IPS DF 6.9 (cell line): ENCODE measurements at places on chromosomes 4 and X.
A peak's percentile ranks its signal among the peaks of the same experiment; 100 is the strongest.

GRCh38 chr4:73944061-73944875 lies 37.6 kb downstream of the PF4 start:
- DNase-seq = no peak

DNA sequence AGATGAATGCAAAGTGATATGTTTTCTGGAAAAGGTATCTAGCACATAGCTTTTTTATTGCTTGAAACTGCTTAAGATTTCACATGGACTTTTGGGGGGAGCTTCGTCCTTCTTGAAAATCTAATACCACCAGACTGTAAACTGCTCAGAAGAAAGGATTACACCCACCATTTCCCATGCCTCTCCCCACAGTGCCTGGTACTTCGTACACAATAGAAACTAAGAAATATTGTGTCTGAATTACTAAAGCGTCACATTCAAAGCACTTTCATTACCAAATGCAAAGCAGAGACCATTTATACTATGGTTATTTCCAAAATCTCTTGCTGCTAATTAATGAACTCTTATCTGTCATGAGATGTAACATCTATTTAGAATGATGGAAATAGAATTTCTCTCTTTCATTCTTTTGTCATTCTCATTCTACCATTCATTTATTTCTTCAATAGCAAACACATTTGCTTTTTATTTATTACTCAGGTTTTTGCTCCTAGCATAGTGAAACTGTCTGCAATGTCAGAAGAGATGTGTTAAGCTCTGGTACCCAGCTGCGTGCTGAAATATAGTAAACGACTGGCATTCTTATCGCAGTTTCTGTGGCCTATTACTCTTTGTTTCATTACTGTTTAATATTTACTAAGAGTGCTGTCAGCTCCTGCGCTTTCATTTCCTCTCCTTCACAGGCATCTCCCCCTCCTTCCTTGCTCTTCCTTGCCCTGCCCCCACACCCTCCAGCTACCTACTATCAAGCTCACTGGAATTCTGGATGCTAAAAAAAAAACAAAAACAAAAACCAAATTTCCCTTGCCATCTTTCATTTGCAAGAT lies 51.4 kb upstream of the RAPGEF2 start:
- DNase-seq = no peak

DNA sequence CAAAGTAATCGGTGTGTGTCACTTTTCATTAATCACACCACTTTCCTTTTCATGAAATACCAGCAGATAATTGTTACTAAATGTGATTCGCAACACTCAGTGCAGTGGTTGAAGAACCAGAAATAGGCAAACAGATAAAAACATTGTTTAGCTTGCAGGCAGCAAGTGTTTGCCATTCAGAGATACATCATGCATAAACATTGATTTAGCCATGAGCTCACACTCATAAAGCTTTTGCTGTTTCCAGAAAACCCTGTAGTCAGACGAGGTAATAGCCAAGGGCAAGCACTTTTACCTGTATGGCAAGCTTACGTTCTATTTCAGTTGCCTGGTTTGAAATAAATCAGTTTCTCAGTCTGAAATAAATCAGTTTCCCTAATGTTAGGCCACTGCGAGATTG lies 542.0 kb upstream of the TENM3 start:
- no peak for DNase-seq

DNA sequence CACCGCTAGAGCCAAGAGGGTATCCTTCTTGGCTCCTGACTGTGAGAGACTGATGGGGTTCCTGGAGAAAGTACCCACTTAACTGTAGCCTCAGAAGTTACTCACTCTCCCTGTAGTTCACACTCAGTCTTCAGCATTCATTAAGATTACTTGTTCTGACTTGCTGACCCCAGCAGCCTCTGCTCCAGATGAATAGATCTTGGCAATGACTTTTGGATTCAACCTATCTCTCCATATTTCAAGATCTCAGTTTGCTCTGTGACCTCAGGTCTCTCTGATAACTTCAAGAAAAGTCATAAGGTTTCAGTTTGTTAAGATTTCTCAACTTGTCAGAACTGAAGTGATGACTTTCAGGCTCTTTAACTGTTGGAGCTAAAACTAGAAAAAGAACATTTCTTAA lies 825.6 kb downstream of the PCDH7 start:
- DNase-seq = no peak

DNA sequence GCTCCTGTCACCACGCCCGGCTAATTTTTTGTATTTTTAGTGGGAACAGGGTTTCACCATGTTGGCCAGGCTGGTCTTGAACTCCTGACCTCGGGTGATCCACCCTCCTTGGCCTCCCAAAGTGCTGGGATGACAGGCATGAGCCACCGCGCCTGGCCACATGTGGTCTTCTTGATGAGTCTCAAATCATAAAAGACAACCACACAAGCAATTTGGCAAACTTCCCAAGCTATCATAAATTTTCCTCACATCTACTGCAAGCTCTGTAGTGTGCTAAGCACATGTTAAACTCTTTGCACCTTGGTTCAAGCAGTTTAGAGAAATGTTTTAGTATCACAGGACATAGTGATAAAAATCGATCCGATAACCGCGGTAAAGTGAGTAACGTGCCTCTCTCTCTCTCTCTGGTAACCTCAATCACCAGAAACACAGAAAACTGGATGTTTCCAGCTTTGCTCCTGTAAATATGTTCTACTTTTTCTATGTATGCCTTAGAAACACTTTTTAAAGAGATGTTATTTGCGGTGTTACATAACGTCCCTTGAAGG lies 256.8 kb downstream of the DHRSX start:
- DNase-seq = no peak

GRCh38 chr4:7638984-7639789 lies 204.5 kb upstream of the PSAPL1 start:
- no peak for DNase-seq

DNA sequence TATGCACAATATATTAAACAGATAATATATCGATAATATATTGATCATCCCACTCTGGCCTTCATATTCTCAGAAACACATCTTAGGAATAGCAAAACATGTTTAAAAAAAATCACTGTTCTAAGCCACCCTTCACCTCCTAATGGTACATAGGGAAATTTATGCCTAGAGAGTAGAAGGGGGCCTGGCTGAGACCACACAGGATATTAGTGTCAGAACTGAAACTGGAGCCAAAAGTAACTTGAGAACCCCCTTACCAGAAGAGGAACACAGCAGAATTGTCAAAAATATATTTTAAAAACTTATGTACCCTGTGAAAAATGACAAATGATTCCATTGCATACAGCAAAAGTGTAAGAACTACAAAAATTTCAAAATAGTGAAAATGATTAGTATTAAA lies 173.1 kb downstream of the VSIG4 start:
- no peak for DNase-seq

DNA sequence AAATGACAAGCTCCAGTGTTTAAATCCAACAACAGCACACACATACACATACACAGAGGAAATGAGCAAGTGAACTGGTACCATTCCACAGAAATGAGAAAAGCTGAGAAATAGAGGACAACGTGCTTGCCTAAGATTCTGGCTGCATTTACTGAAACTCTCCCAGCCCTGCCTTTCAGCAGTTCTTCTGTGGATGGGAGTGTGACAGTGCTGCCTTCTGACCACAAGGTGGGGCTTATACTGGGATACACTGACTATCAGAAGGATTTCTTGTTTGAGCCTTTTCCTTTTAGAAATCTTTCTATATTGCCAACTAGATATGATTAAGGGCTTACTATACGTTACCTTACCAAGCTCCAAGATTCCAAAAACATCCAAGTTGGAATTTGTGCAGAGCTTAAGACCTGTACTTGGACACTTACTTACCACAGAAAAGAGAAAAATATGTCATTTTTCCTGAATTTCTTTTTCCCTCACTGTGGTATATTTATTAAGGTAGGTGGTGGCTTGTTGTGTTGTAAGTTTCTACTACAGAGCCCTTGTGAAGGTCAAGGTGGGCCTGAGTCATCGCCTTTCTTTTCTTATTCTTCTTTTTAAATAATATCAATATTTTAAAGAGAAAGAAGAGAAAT lies 10.7 kb upstream of the CXCL8 start:
- DNase-seq = peak; percentile 35

GRCh38 chr4:3299122-3299975 lies 6.5 kb downstream of the RGS12 start:
- DNase-seq = no peak

DNA sequence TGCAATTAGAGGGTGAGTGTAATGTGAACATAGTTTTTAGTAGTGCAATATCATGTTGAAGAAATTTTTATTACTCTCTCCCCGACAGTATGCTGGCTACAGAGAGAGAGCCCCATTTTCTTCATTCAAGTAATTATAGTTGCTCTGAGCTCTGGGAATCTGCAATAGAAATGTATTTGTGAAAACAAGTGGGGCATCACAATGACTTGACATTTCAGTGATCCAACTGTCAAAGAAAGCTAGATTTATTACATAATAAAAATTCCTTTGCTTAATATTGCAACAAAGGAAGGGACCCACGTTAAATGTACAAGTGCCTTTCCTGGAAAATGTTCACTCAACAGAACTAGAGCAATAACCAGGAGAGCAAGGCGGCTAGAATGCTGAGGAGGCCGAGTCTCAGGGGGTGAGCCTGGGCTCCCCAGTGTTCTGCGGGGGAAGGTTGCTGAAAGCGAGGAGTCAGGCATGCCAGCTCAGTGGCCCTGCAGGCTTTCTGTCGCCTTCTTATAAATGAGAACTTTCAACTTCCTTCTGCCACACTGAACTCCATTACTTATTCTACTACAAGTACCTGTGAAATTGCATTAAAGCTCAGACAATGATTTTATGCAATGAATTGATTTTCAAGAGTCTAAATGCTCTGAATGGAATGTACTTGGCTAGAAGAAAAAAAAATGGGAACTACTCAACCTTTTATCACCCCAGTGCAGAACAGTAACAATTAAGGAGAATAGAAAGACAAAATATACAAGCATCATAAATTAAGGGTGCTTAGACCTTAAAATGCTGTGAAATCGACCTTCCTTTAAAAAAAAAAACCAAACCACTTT lies 476.4 kb downstream of the AFF2 start:
- no peak for DNase-seq

DNA sequence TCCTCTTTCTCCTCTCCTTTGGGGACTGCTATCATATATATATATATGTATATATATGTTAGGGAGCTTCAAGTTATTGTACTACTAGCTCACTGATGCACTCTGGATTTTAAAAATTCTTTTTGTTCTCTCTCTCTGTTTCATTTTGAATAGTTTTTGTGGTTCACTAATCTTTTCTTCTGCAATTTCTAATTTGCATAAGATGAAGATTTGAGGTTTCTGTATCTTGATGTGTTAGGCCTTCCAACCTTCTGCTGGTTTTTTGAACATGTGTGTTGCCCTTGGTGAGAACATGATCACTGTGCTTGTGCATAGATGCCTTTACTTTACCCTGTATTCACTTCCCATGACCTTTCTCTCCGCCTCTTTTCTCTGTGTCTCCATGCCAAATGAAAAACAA lies 7.8 kb upstream of the ZNF718 start:
- no peak for DNase-seq

GRCh38 chr4:79013756-79014155 lies 74.5 kb upstream of the PAQR3 start:
- DNase-seq = no peak

- no peak for DNase-seq
Observed at GRCh38 chr4:139866276-139866962, 200.8 kb downstream of the MGST2 start.

- DNase-seq = no peak
Observed at GRCh38 chrX:102712216-102712966, at the start of gene GPRASP2. TSS of gene GPRASP2 (plus strand) at chrX:102712448. CDS start at chrX:102714870, 2,422 bp downstream.

DNA sequence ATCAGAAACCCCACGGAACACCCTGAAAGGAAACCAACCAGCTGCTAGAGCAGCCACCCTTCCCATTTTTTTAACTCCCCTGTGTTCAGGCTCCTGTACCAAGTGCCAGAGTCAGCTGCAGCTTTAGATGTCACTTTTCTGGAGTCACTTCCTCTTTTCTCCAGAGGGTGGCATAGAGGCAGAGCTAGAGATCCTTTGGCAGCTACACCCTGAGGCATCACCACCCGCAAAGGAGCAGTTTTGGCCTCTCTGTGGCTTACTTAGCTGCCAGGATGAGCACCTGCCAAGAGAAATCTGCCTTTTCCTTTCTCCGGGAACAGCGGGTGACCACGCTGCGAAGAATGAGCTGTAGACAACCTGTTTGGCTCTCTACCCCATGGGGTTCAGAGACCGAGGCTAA lies 58.0 kb upstream of the CHRDL1 start:
- peak; percentile 1 for DNase-seq

GRCh38 chr4:171751538-171751937 lies 61.7 kb upstream of the GALNTL6 start:
- DNase-seq = no peak

GRCh38 chr4:19752599-19752998 lies 499.1 kb upstream of the SLIT2 start:
- DNase-seq = no peak

DNA sequence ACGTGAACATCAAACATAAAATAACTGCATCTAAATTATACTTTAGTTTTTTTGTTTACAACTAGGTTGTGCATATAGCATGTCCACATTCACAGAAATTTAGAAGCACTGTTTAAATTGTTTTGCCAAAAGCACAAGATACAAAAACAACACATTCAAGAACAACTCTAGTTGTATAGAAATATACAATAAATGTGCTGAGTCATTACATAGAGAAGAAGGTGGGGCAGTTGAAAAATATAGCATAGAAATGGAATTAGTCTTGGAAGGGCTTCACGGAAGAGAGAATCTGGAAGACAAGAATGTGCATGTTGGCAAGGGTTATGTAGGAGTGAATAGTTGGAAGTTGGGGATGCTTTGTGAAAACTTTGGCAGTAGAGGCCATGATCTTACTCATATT lies 239.0 kb upstream of the GLRA2 start:
- DNase-seq = no peak

DNA sequence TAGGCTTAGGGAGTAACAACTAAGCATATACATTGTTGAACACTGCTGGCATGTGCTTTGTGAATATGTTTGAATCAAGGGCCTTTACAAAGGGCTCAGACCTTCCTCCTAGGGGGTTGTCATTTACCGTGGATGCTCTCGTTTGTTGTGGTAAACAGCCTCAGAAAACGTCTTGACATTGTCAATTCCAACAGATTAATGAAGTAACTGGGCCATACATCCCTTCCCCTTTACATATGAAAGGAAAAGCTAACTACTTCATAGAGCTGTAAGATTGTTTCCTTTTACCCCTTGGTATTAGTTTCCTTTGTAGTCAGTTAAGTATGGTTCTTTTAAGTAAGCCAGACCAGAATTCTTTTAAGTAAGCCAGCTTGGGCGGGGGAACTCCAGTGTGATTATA lies 42.9 kb downstream of the FAT4 start:
- DNase-seq = peak; percentile 76

- no peak for DNase-seq
Observed at GRCh38 chr4:24003496-24003895, 113.6 kb upstream of the PPARGC1A start.

GRCh38 chr4:118849867-118850487 lies 14.1 kb upstream of the SEC24D start:
- DNase-seq = peak; percentile 55
